Pericardium fibroblast (primary cell): ENCODE measurements at places on chromosomes 1 and 21. TPM values are rescaled to one million over a fixed set of nuclear protein-coding genes. Genes with fewer than 3 reads are reported as not detected.

PEX14 gene
- total RNA-seq, result 11.0 and 18.8 TPM in 2 replicates

C1orf94 gene
- total RNA-seq, result not detected in 2 replicates

MR1 gene
- 13.3 and 15.1 TPM in 2 replicates for total RNA-seq

SPRR2D gene
- total RNA-seq, result not detected in 2 replicates

KIF17 gene
- 0.35 and 0.60 TPM in 2 replicates for total RNA-seq

LDLRAD1 gene
- total RNA-seq, result not detected in 2 replicates

ITGB2 gene
- 0.12 and 4.3 TPM in 2 replicates for total RNA-seq
